ENCODE measurements at places on chromosomes 2 and 18.

GRCh38 chr2:126359494-126359893 lies 296.5 kb upstream of the GYPC start:
- DNase-seq, result no peak

GRCh38 chr2:42984617-42985016 lies 192.2 kb upstream of the HAAO start:
- DNase-seq, result no peak

GRCh38 chr2:203330434-203330833 lies 2.2 kb downstream of the ABI2 start:
- no peak for DNase-seq

DNA sequence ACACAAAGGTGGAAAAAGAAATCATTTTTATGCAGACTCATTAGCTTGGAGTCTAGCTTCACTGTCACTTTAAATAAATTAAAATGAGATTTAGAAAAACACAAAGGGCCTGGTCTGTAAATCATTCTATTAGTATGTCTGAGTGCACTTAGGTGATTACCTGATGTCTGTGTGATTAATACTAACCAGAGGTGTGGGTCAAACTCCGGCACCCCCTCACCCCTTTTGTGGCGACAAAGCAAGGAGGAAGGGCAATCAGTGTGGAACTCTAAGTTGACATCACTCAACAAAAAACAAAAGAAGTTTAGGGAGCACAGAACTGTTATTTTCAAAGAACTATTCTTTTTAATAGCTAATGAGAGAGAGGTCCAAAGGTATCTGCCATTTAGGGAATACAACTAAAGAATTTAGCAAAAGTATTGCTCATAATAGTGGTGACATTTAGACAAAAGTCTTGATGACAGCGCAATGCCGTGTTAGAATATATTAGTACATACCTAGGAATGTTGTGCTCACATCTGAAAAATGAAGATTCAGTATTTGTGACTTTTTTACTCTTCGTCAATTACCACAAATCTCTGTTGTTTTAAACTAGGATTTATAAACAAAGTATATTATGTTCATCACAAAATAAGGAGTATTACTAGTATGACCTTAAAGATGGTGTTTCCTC lies 66.3 kb downstream of the ZEB2 start:
- DNase-seq, result no peak

GRCh38 chr2:240371129-240372000 lies 64.1 kb upstream of the GPC1 start:
- DNase-seq, result no peak

DNA sequence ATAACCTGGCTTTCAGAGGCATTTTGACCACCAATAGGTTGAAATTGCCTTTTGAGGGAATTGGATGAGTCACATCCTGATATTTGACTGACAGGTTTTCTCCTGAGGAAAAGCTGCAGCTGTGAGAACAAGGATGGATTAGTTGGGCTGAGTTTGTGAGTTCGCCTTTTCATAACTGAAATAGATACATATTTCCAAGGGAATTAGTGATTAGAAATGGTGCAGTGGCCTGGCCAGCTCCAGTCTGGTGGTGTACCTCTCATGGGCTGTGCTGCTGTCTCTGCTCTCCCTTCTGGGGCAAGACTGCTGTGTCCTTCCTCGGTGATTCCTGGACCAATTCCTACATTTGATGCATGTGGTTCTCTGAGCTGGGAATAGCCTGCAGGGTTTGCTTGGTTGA lies 341.3 kb downstream of the TSN start:
- DNase-seq, result no peak

DNA sequence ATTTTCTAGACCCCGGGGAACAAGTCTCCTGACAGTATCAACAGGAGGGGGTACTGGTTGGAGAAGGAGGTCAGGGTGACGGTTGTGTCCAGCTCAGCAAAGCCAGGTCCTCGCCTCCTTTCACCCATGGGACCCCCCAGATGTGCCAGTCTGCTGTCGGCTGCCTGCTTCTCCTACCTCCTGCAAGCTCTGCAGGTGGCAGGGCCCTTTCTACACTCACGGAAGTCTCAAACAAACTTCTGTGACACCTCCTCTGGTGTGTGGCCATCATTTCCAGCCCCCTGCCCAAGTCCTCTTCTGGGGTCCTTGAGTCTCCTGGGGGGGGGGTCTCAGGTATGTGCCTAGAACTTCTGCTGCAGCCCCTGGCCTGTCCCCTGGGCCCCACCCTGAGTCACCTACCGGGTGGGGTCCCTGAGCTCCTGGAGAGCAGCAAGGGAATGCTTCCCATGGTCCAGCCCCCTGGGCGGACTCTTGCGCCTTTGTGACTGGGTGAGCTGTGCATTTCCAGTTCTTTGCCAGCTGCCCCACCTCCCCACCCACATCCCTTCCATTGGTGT lies 12.8 kb downstream of the SH3RF3 start:
- DNase-seq, result no peak

GRCh38 chr18:54946149-54946581 lies 13.1 kb downstream of the CCDC68 start:
- peak; percentile 99 for DNase-seq

DNA sequence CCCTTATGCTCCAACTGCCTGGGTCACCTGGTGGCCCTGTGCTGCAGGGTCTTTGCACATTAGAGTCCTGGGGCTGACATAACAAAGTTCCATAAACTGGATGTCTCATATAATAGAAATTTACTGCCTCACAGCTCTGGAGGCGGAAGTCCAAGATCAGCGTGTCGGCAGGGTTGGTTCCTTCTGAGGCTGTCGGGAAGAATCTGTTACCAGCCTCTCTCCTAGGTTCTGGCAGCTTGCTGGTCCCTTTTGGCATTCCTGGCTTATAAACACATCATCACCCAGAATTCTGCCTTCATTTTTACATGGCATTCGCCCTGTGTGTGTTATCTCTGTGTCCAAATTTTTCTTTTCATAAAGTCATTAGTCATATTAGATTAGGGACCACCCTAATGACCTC lies 170.5 kb downstream of the NDUFA10 start:
- no peak for DNase-seq

DNA sequence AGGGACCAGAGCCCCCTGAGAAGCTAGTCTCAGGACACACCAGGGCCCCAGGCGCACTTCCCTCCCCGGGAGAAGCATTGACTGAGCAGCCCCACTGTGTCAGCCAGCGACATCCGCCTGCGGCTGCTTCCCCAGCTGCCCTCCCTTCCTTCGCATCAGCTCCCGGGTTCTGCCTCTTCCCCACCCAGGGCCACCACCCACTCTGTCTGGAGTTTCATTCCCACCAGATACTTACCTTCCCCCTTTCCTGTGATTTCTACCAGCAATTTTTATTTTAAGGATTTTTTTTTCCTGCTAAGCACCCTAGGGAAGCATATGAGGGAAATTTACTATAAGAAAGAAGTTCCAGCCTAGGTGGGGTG lies 99.2 kb downstream of the SMAD7 start:
- no peak for DNase-seq

DNA sequence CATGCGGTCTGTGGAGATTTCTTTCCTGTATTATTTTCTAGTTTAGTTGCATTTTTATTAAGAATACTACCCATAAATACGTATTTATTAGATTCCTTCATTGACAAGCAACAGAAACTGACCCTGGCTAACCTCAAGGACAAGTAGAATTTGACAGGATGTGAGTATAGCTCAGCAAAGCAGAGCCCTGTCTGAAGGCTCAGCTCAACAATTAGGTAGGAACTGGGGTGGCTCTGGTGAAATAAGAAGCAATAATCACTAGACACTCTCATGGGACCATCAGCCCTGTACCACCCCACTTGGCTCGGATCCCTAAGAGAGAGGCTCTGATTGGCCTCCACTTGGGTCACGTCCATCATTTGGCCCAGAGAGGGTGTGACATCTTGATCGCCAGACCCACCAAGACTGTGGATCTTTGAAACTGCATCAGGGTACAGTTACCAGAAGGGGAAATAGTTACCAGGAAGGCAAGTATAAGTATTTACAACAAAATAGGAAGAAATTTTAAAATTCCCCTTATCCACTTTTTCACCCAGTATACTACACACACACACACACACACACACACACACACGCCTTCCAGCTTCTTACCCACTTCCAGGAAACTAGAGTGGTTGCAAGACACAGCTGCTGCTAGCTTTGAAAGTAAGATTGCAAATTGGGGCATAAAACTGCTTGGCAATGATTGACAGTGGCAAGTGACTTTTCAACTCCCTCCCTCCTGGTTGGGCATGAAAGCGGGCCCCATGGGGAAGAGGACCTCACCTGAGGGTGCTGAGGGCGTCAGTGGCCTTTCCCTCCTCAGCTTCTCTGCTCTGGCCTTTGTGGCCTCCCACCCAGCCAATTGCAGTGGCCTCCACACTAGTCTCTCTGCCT lies 41.8 kb downstream of the KCTD18 start:
- DNase-seq, result peak; percentile 17

DNA sequence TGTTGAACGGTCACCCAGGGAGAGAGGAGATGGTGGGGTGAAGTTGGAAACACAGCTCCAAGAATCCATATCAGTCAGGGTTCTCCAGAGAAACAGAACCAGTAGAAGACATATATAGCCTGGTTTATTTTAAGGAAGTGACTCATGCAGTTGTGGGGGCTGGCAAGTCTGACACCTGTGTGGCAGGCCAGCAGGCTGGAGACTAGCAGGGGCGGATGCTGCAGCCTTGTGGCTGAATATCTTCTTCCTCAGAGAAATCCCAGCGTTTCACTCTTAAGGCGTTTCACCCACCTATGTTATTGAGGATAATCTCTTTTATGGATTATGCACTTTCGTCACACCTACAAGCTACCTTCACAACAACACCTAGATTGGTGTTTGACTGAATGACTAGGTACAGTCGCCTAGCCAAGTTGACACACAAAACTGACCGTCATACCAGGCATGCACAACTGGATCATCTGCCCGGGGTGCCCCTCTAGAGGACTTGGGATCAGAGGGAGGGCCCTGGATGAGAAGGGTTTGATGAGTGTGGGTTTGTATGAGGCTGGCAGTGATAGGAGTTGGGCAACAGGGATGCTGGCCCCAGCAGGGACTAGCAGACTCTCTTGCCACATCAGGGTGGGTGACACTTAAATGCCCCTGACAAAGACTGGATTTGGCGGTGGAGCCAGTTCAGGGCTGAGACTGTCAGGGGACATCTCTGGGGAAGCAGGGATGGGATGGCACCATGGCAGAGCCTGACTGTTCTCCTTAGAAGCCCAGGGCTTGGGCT lies 23.4 kb downstream of the MROH2A start:
- no peak for DNase-seq

- DNase-seq, result no peak
Measured at GRCh38 chr2:8312221-8312620, 369.6 kb upstream of the ID2 start.

All from small intestine (tissue), 16 donors.